ENCODE measurements at places on chromosomes 2 and 18.

- DNase-seq: no peak
Observed at GRCh38 chr2:89831641-89832498, 1140.4 kb downstream of the RPIA start.

- no peak for DNase-seq
Observed at GRCh38 chr2:66885775-66886383, 451.0 kb downstream of the MEIS1 start.

- no peak for DNase-seq
Observed at GRCh38 chr2:209526561-209526960, 102.7 kb downstream of the MAP2 start.

DNA sequence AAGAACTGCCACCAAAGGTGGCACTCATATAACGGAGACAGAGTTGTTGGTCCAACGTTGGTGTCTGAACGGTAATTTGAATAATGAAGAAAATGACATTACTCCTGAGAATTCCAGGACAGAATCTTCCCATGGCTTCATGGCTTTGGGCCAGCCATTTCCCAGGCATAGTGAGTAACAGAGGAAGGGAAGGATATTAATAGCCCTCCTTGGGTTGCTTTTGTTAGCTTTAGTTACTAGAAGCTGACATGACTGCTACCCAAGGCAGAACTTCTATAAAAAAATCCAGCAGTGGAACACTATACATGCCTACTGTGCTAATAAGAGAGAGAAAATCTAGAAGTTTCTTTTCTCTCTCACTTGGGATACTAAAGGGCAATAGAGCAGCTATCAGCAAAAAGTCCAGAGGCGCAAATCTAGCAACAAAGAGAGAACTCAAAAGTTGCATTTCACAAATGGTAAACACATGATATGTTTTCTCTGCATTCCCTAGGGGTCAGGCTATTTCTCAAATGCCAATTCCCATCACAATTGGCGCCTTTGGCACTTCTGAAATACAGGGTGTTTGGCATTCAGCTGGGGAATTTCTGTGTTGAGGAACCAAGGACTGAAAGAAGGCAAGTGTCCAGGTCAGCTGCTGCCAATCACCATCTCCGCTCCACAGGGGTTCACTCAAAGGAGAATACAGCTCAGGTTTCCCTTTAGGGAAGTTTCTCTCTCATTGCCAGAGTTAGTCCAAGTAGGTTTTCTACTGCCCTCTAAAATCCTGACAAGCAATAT, 160.8 kb upstream of the KYNU start:
- no peak for DNase-seq

GRCh38 chr18:59232309-59233016, 12.5 kb downstream of the GRP start:
- no peak for DNase-seq

DNA sequence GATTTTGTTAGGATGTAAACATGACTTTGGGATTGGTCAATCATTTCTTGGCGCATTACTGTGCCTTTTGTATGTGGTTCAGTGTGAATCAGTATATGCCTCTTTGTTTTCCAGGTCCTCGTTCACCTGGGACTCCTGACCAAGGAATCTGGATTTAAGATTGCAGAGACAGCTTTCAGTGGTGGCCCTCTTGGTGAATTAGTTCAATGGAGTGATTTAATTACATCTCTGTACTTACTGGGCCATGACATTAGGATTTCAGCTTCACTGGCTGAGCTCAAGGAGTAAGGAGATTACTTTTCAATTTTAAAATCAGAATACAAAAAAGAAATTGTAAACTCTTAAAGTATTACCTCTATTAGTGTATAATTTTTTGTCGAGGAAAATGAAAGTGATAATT, 87.6 kb downstream of the MGAT5 start:
- no peak for DNase-seq

- DNase-seq: no peak
Observed at GRCh38 chr2:69827796-69828540, 1.5 kb upstream of the GMCL1 start.

- no peak for DNase-seq
Observed at GRCh38 chr2:101089942-101090799, 61.0 kb downstream of the TBC1D8 start.

DNA sequence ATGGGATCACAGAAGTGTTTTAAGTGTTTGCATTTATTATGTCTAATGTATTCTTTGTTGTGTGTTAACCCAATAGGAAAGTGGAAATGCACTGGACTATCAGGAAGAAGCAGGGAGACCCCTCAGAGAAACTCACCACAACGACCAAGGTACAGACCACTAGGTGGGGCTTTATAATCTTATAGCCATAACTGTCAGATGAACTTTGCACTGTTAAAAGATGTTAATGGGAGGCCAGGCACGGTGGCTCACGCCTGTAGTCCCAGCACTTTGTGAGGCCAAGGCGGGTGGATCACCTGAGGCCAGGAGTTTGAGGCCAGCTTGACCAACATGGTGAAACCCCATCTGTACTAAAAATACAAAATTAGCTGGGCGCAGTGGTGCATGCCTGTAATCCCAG, 73.2 kb downstream of the SUMO1 start:
- no peak for DNase-seq

GRCh38 chr2:221267773-221268425, 304.2 kb downstream of the EPHA4 start:
- DNase-seq: no peak

DNA sequence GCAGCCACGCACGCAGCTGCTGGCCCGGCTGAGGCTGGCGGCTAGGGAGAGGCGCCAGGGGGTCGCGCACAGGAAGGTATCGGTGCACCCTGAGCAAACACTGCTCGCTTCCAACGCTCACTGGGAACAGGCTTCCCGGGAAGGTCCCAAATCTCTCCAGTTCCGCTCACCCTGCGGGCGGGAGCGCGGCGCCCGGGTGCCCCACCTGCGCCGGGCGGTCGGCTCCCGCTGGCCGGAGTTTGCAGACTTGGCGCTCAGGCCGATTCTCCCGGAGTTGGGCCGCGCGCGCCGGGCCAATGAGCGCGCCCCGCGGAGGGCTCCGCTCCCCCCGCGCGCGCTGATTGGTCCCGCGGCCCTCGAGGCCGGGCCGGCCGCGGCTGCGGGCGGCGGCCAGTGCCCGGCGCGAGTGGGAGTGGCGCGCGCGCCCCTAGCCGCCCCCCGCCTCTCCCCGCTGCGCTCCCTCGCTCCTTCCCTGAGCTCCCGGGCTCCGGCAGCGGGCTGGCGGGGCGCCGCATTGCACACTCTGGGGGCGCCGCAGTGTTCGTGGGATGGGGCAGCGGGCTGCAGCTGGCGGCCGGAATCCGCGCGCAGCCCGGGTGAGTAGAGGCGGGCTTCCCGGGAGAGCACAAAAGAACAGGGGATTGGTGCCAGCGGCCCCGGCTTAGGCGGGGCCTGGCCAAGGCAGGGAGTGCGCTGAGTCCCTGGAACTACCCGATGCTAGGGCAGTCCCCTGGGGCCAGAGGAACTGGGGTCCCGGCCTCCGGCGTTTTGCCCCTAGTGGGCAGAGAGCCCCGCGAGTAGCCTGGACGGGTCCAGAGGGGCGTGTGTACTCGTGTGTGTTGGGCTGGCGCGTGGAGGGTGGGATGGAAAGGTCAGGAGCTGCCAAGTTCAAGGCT, at the start of gene LYPD6:
TSS of gene LYPD6 (plus strand) at position 461 of the 896 bp plus-strand sequence. CDS start 107,122 bp downstream, outside the sequence.
- DNase-seq: no peak

DNA sequence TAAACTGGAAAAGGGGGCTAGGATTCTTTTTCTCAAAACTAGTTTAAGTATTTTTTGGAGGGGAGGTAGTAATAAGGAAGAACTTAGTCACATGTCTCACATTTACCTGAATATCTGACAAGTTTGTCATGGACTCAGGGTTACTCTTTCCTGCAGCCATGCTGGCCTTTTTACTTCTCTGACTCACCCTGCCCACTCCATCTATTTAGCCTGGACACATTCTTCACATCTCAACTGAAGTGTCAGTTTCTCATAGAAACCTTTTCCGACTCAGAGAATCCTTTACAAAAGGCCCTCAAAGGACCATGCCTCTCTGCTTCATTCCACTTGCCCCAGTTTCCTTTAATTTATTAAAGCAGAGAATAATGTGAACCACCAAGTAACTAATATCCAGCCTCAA, 42.6 kb downstream of the SCN7A start:
- no peak for DNase-seq

DNA sequence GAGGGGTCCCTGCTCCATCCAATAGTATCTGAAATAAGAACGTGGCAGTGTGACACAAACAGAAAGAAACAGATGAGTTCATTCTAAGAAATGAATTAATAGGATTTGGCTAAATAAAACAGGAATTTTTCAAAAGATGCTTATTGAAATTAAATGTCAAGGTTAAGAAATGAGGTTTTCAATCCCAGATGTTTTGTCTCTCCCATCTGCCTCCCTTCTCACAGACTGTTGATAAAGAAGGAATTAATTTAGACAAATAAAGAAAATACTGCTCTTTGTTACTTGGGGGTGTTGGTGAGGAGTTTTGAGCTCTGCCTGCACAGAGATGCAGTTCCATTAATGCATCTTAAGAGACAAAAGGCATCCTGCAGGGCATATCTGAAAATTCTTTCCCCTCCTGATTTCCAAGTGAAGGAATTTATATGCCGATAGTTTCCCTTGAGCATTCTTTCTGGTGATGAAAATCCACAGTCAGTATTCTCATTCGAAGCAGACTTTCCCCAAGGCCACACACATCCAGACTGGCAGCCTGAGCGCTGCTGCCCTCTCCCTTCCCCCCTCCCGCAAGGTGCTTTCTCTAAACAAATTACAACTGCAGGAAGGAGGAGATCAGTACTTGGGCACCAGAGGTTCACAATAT, 385.4 kb upstream of the RND3 start:
- no peak for DNase-seq

Data from T-helper 1 cell (primary cell).